Muscle of arm (tissue), 14 donors: ENCODE measurements at places on chromosomes 5 and 9. TPM values are rescaled to one million over a fixed set of nuclear protein-coding genes. Genes with fewer than 3 reads are reported as not detected.

The ARSI gene
- 6.1 TPM for polyA plus RNA-seq

DNA sequence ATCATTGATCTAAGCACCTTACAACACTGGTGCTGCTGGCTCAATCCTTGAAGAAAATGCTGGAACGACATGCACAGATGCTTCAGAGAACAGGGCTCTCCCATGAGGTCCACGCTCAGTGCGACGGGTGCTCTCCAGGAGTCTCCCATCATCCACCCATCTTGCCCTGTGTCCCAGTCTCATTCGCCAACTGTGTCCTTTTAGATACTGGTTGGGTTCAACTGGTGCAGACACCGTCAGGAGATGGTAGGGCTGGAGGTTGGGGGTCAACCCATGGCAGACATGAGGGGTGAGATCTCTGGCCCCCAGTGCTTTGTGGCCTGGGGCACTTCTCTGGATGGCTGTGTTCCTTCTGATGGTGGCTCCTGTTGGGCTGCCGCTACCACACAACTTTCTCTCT, 1.6 kb upstream of the OBP2B start:
- DNase-seq: no peak

The SCGB3A2 gene
- polyA plus RNA-seq: 0.63 TPM

The ADAMTSL1 gene
- polyA plus RNA-seq: 12.6 TPM

The CDX1 gene
- not detected for polyA plus RNA-seq

The TRIM41 gene
- 16.9 TPM for polyA plus RNA-seq

DNA sequence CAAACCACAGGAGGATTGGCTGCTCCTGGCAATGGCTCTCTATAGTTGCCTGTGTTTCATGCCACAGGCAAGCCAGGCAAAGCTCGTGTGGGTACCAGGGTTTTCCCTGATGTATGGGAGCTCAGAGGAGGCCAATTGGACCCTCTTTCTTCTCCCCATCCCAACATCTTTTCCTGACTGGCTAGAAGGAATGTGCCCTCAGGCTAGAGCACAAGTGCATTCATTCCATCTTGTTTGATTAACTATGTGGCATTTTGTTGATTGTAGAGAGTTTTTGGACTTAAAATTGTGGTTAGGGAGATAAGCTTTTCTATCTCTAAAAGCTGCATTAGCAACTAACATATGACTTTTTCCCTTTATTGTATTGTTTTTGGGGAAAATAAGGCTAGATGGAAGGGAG, 561.3 kb downstream of the PSAT1 start:
- DNase-seq: no peak

DNA sequence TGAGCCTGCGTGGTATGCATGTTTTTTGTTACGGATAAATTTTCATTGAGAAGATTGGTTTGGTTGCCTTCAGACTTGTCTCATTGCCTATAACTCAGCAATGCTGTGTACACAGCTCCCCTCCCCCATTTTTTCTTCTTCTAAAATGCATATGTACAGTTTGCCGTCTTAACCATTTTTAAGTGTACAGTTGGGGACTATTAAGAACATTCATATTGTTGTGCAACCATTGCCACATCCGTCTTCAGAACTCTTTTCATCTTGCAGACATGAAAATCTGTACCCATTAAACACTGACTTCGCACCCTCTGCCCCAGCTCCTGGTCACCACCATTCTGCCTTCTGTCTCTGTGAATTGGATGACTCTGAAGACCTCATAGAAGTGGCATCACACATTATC, 6.2 kb downstream of the EXOC3 start:
- no peak for DNase-seq

The OGN gene
- 720 TPM for polyA plus RNA-seq
